Activated naive CD4-positive, alpha-beta T cell treated with anti-CD3 and anti-CD28 coated beads for 36 hours (primary cell): ENCODE measurements at places on chromosomes 12 and 14.
A peak's percentile ranks its signal among the peaks of the same experiment; 100 is the strongest.

DNA sequence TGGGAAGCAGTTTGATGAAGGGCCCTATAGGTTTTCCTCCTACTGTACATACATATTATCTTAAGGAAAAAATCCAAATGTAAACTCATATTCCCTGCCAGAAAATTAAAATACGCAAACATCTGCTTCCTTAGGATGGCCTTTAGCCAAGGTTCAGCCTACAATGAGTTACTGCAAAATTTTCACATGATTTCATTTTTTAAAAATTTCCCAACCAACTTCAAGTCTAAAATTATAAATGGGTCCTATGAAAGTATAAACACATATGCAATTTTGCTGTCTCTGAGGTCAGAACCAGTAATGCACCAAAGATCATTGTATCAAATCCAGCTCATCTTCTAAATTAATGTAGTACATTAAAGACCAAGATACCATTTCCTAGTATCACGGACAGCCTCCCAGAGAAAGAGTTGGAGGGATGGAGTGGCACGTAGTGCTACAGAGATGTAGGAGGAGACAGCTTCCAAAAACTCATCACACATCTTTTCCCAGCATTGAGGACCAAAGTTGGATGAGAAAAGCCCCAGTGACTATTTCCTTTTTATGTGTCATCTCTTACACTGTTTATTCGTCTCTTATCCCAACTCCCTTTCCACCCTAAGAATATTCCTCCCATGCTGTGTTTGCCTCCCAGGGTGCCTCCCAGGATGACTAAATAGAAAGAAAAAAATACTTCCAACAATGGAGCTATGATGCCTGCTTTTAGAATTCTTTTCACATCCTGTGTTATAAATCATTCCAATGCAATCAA lies 92.3 kb upstream of the SLCO1C1 start:
- H3K27ac ChIP-seq = no peak overlapping the region
- H3K27me3 ChIP-seq = no peaks in the 10 kb centered on the region
- H3K36me3 ChIP-seq = no peaks in the 10 kb centered on the region
- DNase-seq = no peak

- H3K36me3 ChIP-seq = no peaks in the 10 kb centered on the region
- no peak for DNase-seq
These were observed 61.7 kb downstream of the PPM1H start for GRCh38 chr12:62873116-62873825.

DNA sequence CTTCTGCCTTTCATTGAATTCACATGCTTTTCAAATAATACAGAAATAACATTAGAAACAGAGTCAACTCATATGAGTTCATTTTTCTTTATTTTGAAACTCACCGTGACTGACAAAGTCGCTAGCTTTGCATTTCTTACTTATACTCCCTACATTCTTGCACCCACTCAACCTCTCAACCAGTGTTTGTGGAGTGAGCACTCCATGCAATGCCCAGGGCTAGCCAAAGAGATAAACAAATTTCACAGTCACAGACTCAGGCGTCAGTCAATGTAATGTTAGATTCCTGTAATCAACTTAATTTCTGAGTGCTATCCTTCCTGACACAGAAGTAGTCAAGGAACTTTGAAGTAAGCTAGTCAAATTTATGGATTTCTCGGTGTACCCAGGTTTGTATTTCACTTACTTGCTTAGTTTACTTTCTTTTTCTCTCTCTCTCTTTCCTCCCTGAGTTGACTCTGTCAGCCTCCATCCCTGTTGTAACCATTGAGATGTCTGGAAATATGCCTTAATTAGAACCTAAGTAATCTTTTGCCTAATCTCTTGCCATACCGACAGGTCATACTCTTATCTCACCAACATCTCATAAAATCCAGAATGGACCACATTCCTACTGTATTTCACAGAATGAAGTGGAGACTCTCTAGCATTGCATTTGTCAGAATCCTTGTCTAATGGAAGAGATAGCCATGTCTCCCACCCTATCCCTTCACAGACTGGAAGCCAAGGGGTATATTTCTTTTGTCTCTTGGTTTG lies 413.0 kb downstream of the AEBP2 start:
- H3K4me3 ChIP-seq = no peak overlapping the region
- no peak overlapping the region for H3K27ac ChIP-seq
- no peak for DNase-seq

- H3K36me3 ChIP-seq = no peaks in the 10 kb centered on the region
- H3K27ac ChIP-seq = no peak overlapping the region
These were observed 278.3 kb downstream of the NRXN3 start for GRCh38 chr14:78448164-78449094.

DNA sequence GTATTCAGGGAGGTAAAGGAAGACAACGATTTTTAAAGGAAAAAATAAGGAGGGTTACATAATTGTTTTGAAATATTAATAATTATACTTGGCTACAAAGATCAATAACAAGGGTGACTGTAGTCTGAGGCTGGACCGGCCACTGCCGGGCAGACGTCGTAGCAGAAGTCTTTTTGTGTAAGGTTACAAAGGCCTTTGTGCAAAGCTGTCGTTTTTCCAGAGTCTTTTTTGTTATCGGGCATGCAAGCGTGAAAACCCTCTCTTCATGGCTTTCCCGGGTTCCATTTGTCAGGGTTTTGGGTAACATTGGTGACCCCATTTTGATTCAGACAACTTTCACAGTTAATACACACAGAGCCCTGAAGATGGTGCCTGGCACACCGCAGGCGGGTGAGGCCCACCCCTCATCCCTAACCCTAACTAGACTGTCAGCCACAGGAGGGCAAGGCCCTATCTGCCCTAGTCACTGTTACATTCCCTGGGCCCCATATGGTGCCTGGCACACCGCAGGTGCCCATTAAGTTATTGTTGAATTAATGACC lies 31.3 kb downstream of the RILPL1 start:
- no peak for DNase-seq
- H3K27me3 ChIP-seq = no peaks in the 10 kb centered on the region
- no peaks in the 10 kb centered on the region for H3K36me3 ChIP-seq
- no peaks in the 10 kb centered on the region for H3K4me1 ChIP-seq

DNA sequence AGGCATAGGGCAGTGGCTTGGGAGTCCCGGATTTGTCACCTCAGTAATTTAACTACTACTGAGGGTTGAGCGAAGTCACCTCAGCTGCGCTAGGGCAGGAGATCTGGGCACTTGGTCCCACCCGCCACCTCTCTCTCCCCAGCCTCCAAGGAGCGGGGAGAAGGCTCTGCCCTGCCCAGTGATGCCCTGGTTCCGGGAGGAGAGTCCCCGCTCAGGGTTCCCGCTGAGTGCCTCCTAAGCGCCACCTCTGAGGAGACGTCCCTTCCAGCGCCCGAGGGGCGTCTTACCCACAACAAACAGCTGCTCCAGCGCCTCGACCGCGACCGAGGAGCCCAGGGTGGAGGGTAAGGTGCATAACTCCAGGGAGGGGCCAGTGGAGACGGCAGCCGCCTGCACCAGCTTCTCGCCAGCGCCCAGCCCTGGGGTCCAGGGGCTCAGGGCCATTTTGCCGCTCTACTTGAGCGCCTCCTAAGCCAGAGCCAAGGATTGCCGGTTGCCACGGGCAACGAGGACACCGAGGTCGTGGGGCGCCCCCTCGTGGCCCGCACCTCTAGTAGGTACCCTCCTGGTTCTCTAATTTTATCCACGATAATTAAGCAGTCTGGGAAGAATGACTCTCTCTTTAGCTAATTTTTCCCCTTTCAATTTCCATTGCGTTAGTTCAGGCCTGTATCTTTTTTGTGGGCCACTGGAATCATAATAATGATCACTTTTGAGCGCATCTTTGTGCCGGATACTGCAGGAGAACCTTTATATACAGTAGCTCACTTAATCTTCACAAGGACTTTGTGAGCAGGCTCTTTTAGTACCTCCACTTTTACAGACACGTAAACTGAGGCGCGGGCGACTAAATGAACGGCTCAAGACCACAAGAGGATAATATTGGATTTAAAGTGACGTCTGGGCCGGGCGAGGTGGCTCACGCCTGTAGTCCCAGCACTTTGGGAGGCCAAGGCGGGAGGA lies at the start of gene CCDC175:
Gene CCDC175 (minus strand): TSS at position 481 of the 963 bp plus-strand sequence. CDS start 37 bp downstream, at position 444.
- H3K4me1 ChIP-seq = peaks cover 5% of the 10 kb centered on the region
- DNase-seq = peak; percentile 89
- no peaks in the 10 kb centered on the region for H3K36me3 ChIP-seq

- H3K4me1 ChIP-seq = no peaks in the 10 kb centered on the region
- no peaks in the 10 kb centered on the region for H3K27me3 ChIP-seq
- H3K4me3 ChIP-seq = no peak overlapping the region
- no peak overlapping the region for H3K27ac ChIP-seq
- no peaks in the 10 kb centered on the region for H3K36me3 ChIP-seq
These were observed 418.4 kb downstream of the MDGA2 start for GRCh38 chr14:47257013-47257412.

DNA sequence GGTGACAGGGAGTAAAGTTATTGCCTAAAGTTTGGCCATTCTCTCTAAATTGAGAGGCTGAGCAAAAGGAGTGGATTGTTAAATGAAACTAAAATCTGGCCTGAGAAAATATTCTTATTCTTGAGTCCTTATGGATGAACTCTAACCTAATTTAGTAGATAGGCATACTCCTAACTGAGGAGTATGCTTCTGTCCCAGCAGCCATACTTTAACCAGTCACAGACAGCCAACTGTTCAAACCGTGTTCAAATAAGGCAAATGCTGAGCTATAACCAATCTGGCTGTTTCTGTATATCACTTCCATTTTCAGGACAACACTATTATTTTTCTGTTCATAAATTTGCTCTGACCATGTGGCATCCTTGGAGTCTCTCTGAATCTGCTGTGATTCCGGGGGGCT lies 75.9 kb upstream of the RERGL start:
- H3K36me3 ChIP-seq = no peaks in the 10 kb centered on the region
- H3K4me1 ChIP-seq = peaks cover 7% of the 10 kb centered on the region
- no peak overlapping the region for H3K4me3 ChIP-seq

- H3K27me3 ChIP-seq = peaks cover 33% of the 10 kb centered on the region
- no peak overlapping the region for H3K27ac ChIP-seq
- H3K36me3 ChIP-seq = no peaks in the 10 kb centered on the region
- H3K4me1 ChIP-seq = no peaks in the 10 kb centered on the region
- no peak for DNase-seq
- no peak overlapping the region for H3K4me3 ChIP-seq
These were observed 206.4 kb upstream of the FKBP4 start for GRCh38 chr12:2588345-2588744.

GRCh38 chr12:74235342-74235741 lies 302.3 kb upstream of the ATXN7L3B start:
- no peaks in the 10 kb centered on the region for H3K27me3 ChIP-seq
- no peaks in the 10 kb centered on the region for H3K4me1 ChIP-seq
- no peak overlapping the region for H3K27ac ChIP-seq
- H3K36me3 ChIP-seq = no peaks in the 10 kb centered on the region
- H3K4me3 ChIP-seq = no peak overlapping the region
- DNase-seq = no peak

DNA sequence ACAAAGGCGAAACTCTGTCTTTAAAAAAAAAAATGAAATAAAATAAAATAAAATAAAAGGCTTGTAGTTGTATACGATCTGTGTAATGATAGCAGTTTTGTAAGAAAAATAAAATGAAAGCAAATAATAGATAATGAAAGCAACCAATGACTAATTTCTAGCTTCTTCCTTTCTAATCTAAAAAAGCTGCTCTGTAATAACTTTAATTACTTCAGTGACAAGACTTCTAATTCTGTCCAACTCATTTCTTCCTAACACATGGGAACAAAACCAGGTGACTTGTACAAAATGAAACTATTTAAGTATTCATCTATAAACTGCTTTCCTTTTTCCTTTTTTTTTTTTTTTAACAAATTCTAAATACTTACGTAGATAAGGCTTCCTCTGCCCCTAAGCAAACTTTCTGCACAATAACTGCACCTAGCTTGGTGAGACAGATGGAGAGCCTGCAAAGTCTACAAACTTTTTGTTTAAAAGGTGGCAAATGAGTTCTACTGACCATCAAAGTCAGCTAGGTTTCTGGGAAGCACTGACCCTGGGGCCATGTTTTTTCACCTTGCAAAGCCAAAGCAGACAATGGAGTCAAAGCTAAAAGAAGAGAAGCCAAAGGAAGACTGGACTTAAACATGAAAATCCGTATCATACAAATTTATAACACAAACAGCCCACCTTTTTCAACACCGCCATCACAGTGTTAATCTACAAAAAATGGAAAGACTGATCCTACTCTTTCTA lies 28.2 kb downstream of the DENND5B start:
- peaks cover 24% of the 10 kb centered on the region for H3K27me3 ChIP-seq
- H3K4me1 ChIP-seq = no peaks in the 10 kb centered on the region
- H3K27ac ChIP-seq = no peak overlapping the region
- no peak for DNase-seq
- H3K4me3 ChIP-seq = no peak overlapping the region

DNA sequence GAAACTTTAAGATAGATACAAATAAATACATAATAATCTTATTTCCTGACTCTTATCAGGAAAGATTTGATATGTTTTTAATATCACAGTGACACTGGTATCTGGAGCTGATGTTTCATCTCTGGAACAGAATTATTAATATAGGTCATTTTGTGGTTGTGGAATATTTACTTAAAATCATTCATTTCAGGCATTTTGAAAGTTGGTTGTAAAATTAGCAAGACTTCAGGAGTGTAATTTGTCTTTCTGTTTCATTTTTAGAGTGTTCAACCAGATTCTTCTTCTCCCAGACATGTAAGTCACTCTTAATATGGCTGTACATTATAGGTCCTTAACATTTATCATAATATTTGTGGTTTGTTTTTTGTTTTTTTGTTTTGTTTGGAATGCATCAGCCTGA lies 115.7 kb downstream of the PCNX1 start:
- no peak overlapping the region for H3K4me3 ChIP-seq
- H3K27me3 ChIP-seq = no peaks in the 10 kb centered on the region
- no peak for DNase-seq
- H3K4me1 ChIP-seq = peaks cover 33% of the 10 kb centered on the region
- peaks cover 35% of the 10 kb centered on the region for H3K36me3 ChIP-seq
- H3K27ac ChIP-seq = no peak overlapping the region

DNA sequence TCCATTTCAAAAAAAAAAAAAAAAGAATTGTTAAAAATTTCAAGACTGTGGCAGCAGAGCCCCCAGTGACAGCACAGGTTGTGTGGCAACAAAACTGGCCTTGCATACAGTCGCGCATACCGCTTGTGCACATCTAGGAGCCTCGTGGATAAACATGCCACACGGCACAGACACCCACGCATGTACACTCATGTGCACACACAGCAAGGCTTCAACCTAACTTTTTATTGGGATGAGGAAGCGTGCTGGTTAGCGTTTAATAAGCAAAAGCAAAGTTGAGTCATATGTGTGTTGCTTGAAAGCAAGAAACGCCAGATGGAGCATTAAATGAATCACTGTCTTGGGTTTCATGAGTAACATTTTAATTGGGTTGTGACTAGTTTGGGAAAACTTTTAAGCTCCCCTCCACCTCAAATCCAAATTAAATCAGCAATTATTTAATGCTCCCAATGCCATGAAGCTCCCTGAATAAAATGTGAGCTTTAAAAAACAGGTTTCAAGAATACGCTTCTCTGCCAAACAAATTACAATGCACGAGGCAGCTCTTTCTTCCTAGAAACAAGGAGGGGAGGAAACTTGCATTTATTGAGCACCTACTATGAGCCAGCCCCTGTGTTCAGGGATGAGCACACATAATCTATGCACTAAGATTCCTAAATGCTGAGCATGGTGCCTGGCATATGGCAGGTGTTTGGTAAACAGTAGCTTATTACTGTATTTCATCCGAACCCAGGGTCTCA lies 35.7 kb upstream of the EML1 start:
- no peak overlapping the region for H3K4me3 ChIP-seq
- no peak overlapping the region for H3K27ac ChIP-seq
- H3K36me3 ChIP-seq = no peaks in the 10 kb centered on the region
- H3K4me1 ChIP-seq = peaks cover 9% of the 10 kb centered on the region
- DNase-seq = no peak
- peaks cover 16% of the 10 kb centered on the region for H3K27me3 ChIP-seq

- no peaks in the 10 kb centered on the region for H3K36me3 ChIP-seq
- no peak for DNase-seq
- no peak overlapping the region for H3K4me3 ChIP-seq
- no peak overlapping the region for H3K27ac ChIP-seq
- peaks cover 14% of the 10 kb centered on the region for H3K27me3 ChIP-seq
- H3K4me1 ChIP-seq = no peaks in the 10 kb centered on the region
These were observed 147.4 kb downstream of the C12orf75 start for GRCh38 chr12:105477873-105478272.
